ENCODE measurements at places on chromosomes 2 and 18.

DNA sequence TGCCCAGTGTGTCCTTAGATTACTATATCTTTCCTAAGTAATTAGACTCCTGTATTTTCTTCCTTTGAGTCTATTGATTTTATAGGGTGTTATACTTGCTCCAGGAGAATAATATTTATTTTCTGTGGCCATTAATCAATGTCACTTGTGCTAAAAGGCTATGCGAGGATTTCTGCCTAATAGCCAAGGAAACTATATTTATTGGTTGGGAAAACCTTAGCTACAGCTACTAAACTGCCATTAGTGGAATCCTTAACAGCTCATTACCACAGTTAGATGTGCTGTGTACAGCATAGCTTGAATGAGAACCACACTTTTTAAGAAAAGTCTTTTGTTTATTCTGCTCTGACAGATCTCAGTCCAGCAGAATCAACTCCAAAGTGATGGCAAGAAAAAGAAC is 537.3 kb downstream of the ERBB4 start:
- H3K27ac ChIP-seq = no peak overlapping the region
- H3K27me3 ChIP-seq = no peaks in the 10 kb centered on the region
- DNase-seq = no peak
- no peaks in the 10 kb centered on the region for H3K36me3 ChIP-seq

DNA sequence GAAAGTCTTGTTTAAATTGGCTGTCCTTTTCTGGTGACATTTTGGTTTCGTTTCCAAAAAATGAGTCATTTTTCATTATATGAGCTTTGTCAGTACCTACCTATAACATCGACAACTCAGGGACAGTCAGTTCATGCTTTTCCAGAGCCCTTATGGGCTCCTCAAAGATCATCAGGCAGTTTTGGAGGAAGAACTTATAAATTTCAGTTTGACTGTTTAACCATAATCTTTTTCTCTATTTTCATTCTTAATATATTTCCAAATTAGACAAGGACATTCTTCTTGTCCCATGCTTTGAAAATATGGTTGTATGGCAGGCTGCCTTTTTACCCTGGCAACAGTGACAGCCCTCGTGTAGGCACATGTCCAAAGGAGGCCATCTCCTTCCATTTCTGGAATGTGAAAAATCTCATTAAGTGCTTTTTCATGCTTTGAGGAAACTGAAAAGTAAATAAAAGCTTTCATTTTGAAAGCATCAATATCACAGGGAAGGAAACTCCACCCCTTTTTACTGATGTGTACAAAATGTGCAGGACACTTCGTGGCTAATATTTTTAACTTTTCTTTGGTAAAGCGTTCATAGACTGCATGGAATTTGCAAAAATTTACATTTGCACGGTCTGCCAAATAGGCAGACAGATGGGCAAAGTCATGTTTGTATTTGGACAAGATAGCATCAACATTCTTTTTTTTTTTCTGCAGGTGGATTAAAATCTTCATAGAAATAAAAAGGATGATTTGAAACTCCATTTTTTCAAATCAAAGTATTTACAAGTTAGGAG is 7.2 kb upstream of the PROC start:
- no peaks in the 10 kb centered on the region for H3K27me3 ChIP-seq
- peaks cover 8% of the 10 kb centered on the region for H3K4me1 ChIP-seq
- H3K27ac ChIP-seq = peak overlapping the region; percentile 59
- H3K36me3 ChIP-seq = no peaks in the 10 kb centered on the region
- peak overlapping the region; percentile 22 for H3K4me3 ChIP-seq

GRCh38 chr2:234695981-234696380 is 199.1 kb upstream of the ARL4C start:
- no peak overlapping the region for H3K4me3 ChIP-seq
- H3K27me3 ChIP-seq = no peaks in the 10 kb centered on the region
- no peak for DNase-seq
- no peaks in the 10 kb centered on the region for H3K36me3 ChIP-seq
- no peaks in the 10 kb centered on the region for H3K4me1 ChIP-seq

DNA sequence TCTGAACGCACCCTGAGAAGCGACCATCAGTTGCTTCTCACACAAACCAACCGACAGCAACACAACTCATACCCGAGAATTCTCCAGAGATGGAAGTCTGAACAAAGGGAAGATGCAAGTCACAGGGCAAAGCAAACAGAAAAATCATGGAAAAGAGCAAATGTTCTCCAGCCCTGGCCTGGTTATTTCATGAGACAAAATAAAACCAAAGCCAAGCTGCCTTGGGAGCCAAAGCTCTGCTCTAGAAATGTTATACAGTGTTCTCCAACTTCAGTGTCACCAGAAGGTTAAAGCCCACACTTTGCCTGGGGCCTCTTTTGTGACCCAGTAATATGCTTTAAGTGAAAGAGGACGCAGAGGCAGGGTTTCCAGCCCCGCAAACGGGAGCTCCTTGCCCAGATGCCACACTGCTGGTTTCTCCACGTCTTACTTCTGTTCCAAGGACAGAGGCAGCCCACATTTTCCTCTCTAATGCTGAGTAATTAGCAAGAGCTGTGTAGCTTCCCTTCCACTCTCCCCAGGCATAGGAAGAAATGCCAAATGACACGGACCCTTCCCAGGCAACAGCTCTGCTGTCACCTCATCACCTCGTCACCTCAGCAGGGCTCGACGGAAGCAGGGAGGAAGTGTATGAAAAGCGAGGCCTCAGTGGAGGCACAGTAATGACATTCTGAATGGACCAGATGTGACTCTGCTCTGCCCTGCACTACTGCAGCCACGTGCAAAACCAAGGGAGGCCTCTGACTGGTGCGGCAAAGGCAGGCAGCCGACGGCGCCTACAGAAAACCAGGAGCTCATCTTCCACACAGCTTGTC is 64.7 kb downstream of the FBXO15 start:
- H3K4me1 ChIP-seq = no peaks in the 10 kb centered on the region
- H3K36me3 ChIP-seq = no peaks in the 10 kb centered on the region
- H3K27ac ChIP-seq = no peak overlapping the region
- H3K4me3 ChIP-seq = no peak overlapping the region
- no peaks in the 10 kb centered on the region for H3K27me3 ChIP-seq
- no peak for DNase-seq

DNA sequence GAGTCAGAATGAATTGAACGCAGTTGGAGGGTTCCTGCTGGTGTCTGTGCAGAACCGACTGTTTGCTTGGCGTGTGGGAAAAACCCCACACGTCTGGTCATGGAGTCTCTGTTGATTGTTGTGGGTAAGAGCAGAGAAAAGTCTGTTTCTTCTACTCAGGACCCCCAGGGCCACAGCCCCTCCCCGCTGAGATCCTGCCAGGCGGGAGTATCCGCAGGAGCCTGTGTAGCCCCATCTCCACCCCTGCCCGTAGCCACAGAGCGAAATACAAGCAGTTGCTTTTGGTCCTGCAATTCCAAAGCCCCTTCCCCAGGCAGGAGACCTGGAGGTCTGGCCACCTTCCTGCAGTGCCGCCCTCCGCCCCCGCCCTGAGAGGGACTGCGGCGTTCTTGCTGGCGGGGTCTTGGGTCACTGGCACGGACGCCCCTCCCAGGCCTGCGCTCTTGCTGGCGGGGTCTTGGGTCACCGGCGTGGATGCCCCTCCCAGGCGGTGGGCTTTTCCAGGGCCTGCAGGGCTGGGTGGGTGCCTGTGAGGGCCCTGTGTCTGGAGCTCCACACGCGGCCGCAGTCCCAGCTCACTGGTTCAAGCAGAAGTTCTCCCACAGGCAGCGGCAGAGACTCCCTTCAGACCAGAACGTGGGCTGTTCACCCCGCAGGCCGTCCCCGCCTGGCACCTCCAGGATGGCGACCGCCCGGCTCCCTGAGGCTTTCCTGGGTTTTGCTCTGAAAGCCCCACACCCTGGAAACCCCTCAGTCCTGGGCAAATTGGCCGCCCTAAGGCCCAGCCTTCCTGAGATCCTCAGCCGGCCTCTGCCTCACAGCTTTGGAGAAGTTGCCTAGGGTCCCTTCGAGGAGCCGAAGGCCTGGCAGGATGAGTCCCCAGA is 76.0 kb upstream of the CTDP1 start:
- no peaks in the 10 kb centered on the region for H3K27me3 ChIP-seq
- no peaks in the 10 kb centered on the region for H3K36me3 ChIP-seq
- H3K4me3 ChIP-seq = no peak overlapping the region
- no peaks in the 10 kb centered on the region for H3K4me1 ChIP-seq
- no peak for DNase-seq
- H3K27ac ChIP-seq = no peak overlapping the region

DNA sequence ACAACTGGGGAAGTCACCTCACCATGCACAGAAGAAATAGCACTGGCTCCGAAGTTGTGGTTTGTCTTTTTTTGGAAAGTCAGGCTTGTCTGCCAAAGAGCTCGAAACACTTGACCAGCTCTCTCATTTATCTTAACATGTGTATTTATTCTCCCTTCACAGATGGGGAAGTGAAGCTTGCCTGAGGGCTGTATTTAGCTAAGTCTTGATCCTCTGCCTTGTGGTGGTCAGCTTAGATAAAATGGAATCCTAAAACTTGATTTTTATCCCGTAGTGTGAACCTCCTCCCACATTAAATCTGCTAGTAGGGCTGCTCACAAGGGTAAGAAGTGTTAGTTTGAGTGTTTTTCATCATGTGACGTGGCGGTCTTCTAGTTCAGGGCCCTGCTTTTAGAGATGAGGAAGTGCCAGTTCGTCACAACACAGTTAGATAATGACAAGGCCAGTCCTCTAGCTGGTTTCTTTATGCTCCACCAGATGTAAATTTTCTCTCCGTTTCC is 89.7 kb downstream of the TMEM247 start:
- H3K36me3 ChIP-seq = no peaks in the 10 kb centered on the region
- DNase-seq = no peak
- H3K4me1 ChIP-seq = no peaks in the 10 kb centered on the region
- no peaks in the 10 kb centered on the region for H3K27me3 ChIP-seq
- H3K27ac ChIP-seq = no peak overlapping the region

- no peak for DNase-seq
- H3K36me3 ChIP-seq = no peaks in the 10 kb centered on the region
- H3K4me1 ChIP-seq = no peaks in the 10 kb centered on the region
- no peak overlapping the region for H3K27ac ChIP-seq
- H3K4me3 ChIP-seq = no peak overlapping the region
These were observed 99.2 kb downstream of the DYNAP start for GRCh38 chr18:54690198-54690597.

DNA sequence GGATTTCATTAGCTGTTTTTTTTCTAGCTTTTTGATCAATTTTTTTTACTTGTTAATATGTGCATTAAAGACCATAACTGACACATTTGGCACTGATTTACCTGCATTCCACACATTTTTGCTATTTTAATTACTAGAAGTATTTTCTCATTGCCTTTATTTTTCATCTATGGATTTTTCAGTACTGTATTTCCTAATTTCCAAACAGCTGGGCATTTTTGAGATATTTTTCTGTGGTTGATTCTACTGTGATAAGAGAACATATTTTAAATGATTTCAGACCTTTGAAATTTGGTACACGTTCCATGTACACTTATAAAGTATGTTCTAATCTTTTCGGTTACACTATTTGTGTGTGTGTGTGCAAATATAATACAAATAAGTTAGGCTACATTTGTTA is 135.3 kb downstream of the PARD3B start:
- H3K4me1 ChIP-seq = no peaks in the 10 kb centered on the region

DNA sequence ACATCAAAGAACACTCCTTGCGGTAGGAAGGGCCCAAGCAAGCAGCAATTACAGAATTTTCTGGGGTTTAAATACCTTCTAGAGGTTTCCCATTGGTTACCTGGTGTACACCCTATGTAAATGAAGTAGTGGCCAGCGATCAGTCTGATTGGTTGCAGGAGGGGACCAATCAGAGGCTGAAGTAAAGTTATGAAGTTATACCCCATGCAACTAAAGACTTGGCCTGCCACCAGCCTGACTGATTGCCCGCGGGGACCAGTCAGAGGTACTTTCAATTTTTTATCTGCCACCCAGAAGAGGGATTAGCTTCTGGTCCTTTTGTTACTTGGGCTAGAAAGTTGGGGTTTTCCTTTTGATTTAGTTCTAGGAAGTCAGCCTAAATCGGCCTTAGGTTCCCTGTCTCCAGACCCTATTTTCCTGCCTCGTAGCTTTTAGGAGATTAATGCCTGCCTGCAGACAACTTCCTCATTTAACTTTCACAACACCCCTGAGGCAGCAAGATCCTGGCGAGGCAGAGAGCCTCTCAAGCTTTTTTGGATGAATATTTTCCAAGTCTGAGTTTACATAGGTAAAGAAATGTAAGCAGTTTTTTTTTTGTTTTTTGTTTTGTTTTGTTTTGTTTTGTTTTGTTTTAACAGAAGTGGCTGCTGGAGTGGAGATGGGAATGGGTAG is 1.5 kb upstream of the DGUOK start:
- DNase-seq = no peak
- H3K4me3 ChIP-seq = no peak overlapping the region
- H3K27ac ChIP-seq = no peak overlapping the region
- no peaks in the 10 kb centered on the region for H3K27me3 ChIP-seq

DNA sequence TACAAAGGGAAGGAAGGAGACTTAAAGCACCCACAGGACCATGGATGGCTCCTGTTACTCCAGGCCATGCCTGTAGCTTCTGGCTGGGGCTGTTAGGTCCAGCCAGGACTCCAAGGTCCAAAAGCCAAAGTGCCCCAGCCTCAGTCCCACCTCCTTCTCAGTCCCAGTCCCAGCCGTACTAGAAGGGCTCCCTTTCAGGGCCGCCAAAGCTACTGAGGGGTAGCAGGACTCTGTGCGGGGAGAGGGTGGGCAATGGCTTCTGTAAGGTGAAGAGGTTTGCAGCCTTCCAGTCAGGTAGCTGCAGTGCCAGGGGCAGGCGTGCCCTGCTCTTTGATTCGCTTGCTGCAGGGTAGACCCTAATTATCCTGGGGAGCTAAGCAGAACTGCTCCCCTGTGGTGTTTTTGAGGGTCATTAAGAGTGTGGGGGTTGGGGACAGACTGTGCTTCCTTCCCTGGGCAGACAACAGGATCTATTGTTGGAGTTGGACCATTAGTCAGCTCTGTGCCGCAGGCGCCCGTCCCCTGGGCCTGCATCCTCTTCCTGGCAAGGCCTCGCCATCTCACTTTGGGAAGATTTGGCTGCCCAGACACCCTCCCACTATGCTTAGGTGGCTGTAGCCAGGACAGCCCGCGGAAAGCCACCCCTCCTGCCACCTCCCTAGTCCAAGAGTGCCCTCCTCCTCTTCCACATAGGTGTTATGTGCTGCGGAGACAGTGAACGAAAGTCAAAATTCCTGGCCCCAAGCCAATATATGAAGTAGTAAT is 118.8 kb downstream of the ZBTB7C start:
- H3K27ac ChIP-seq = no peak overlapping the region
- no peaks in the 10 kb centered on the region for H3K36me3 ChIP-seq
- no peak overlapping the region for H3K4me3 ChIP-seq
- no peaks in the 10 kb centered on the region for H3K4me1 ChIP-seq

- no peaks in the 10 kb centered on the region for H3K36me3 ChIP-seq
- no peaks in the 10 kb centered on the region for H3K27me3 ChIP-seq
- no peak overlapping the region for H3K27ac ChIP-seq
- DNase-seq = no peak
- peaks cover 6% of the 10 kb centered on the region for H3K4me1 ChIP-seq
These were observed 3.5 kb downstream of the CWC22 start for GRCh38 chr2:180003559-180003958.

- no peak overlapping the region for H3K4me3 ChIP-seq
- no peaks in the 10 kb centered on the region for H3K36me3 ChIP-seq
- no peak overlapping the region for H3K27ac ChIP-seq
- H3K27me3 ChIP-seq = no peaks in the 10 kb centered on the region
These were observed 48.3 kb upstream of the CCDC68 start for GRCh38 chr18:55007602-55008001.

All from kidney (tissue), 22 donors.